ENCODE measurements at places on chromosomes 2 and 18.

DNA sequence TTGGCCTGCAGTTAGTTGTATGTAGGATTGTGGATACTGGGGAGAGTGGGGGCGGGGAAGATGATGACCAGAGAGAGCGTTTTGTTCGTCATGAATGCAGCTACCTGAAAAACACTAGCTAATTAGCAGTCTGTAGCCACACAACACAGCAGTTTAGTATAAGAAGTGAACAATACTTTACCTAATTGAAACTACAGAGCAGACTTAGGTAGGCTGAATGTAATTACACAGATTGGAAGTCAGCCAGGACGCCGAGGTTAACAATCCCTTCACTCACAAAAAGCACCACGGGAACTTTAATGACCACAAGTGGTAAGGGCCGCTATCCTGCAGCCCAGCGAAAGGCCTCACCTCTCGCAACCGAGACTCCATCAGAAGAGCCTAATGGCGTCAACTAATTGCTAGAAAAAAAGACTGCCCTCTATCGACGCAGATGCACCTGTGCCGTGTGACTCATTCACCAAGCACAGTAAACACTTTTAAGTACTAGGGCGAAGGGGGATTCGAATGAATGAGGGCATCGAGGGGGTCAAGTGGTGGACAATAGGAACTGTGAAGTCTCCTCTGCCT is 591.0 kb downstream of the ARHGAP15 start:
- no peak for DNase-seq

- no peak for DNase-seq
Measured at GRCh38 chr2:10920764-10921388, 9.1 kb downstream of the KCNF1 start.

GRCh38 chr18:66222174-66222573 is 381.7 kb downstream of the CDH19 start:
- no peak for DNase-seq

DNA sequence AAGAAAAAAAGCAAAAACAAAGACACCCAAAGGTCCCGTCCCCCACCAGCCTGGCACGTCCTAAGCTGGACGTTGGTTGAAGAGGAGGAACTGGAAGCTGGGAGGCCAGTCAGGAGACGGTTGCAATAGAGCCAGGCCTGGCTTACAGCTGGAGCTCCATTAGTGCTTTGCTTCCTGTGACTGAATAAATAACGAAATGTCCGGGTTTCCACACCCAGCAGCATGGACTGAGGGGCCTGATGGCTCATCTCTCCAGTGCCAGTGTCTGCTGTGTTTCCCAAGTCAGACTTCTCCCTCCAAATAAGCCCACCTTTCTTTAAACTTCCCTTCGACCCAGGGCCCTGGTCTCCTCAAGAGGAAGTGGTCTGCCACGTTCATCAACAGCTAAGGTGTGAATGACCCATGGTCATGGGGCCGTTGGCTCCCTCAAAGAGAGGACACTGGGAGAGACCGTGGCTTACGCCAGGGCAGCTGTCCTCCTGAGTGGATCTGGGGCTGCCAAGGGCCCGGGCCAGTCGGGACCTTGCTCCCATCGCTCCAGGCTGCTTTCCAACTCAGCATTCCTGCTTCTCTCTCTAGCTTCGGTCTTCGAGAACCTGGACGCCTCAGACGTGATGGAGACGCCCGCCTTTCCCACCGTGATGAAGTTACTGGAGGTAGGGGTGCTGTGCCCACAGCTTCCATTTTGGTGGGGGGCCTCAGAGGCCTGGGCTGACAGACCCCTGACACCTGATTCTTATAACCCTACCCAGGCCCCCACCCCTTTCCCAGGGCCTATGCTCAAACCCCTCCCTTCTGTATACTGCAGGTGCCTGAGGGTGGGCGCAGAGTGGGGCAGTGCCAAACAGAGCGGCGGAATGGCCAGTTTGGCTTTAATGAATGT is 44.9 kb downstream of the MYO7B start:
- no peak for DNase-seq

DNA sequence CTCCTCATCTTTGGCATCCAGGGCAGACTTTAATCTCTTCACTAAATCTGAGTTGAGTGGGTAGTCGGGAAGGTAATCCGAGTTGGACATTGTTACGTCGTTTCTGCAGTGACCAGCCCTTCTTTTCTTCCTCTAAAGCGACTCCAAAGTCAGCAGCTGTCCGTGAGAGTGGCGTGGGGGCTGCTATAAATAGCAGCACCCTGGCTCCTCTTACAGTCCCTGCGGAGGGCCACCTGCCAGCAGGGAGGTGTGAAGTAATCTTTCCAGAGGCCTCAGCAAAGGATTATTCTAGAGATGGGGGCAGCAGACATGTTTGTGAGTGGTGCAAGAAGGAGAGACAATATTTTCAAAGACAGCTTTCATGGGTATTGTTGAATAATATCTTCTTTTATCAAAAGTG is at the start of gene ASB18:
TSS of gene ASB18 (minus strand) at position 151 of the 400 bp plus-strand sequence. CDS start at position 90, 61 bp downstream.
- DNase-seq, result no peak

- no peak for DNase-seq
Measured at GRCh38 chr2:24107-24506, 22.2 kb downstream of the FAM110C start.

DNA sequence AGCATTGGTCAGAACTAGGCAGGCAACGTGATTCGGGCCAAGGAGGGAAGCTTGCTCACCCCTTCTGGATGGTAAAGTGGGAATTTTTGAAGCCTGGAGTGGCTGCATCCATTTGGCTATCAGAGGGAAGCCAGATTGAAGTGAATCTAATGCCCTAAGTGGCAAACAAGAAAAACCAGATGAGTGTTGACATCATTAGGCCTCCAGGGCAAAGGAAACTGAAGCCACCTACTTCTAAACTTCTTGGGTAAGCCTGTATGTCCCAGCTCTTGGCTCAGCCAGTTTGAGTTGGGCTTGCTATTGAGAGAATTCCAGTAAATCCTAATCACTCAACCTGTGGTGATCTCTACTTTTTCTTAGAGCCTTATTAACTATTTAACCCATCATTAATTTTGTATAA is 20.9 kb downstream of the SOX11 start:
- no peak for DNase-seq

DNA sequence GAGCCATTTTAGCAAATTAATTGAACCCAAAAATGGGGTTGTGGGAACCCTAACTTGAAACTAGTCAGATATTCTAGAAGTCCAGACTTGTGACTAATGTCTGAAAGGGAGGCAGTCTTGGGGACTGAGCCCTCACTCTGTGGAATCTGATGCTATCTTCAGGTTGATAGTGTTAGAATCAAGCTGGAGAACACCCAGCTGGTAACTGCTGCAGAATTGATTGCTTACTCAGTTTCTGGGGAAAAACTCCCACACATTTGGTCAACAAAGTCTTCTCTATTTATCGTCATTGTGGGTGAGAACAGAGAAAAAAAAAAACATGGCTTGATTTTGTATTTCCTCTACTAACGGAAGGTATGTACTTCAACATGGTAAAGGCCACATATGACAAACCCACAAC is 1925.8 kb upstream of the CELF4 start:
- DNase-seq, result no peak

All from GM04504 (cell line).